Cardiac atrium fibroblast (primary cell): ENCODE measurements at places on chromosomes 5 and 9. TPM values are rescaled to one million over a fixed set of nuclear protein-coding genes. Genes with fewer than 3 reads are reported as not detected.

Gene CCL27
- not detected in 2 replicates for total RNA-seq

Gene STARD4
- 12.5 and 24.1 TPM in 2 replicates for total RNA-seq

Gene C9orf43
- 0.16 TPM in 1 of 2 replicates, not detected in the other for total RNA-seq

Gene SLIT3
- 13.2 and 31.9 TPM in 2 replicates for total RNA-seq

Gene NEURL1B
- 11.2 and 21.7 TPM in 2 replicates for total RNA-seq

Gene ZNF618
- total RNA-seq = 4.4 and 4.5 TPM in 2 replicates
